Fibroblast of the conjunctiva (primary cell): ENCODE measurements at places on chromosomes 6 and 20.

DNA sequence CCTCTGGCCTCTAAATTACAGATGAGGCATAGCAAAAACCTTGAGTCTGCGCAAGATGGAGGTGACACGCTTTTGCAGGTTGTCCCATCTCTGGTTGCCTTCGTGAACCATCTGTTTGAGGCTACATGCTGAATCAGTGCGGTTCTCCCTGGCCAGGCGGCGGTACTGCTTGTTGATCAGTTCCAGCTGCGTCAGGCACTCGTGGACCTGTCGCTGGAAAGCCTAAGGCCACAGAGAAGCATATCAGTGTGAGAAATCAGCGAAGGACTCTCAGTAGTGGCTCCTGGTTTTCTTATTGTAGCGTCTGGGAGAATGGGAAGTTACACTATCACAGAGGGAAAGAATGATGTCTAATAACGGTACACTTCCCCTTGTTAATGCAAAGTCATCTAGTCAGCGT lies 344.4 kb downstream of the ESR1 start:
- no peak for DNase-seq

- DNase-seq, result no peak
Measured at GRCh38 chr6:30022189-30022588, 38.9 kb upstream of the POLR1H start.

DNA sequence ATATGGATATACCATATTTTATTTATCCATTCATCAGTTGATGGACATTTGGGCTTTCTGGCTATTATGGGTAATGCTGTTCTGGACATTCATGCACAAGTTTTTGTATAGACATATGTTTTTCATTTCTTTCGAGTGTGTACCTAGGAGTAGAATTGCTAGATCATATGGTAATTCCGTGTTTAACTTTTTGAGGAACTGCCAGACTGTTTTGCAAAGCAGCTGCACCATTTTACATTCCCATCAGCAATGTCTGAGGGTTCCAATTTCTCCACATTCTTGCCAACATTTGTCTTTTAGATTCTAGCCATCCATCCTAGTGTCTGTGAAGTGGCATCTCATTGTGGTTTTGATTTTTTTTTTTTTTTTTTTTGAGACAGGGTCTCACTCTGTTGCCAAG lies 20.8 kb downstream of the SRC start:
- DNase-seq, result peak; percentile 27

DNA sequence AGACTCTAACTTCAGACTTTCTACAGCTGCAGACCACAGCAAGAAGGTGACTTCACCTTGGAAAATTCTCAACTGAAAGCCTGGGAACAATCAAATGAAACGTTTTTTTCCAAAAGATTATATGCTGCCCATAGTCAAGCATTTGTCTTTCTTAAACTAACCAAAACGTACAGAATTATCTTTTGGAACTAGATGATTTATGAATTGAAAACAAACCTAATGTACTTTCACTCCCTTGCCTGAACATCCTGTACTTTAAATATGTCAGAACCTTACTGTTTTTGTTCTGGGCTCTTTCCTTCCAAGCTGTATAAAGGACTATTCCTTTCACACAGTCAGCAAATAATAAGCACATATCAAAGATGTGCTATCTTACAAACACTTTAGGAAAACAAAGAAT lies 62.4 kb upstream of the TNFAIP3 start:
- no peak for DNase-seq

- DNase-seq, result no peak
Measured at GRCh38 chr20:5528261-5528660, 211.5 kb upstream of the PROKR2 start.

- DNase-seq, result no peak
Measured at GRCh38 chr20:34324541-34324940, 21.4 kb upstream of the AHCY start.

GRCh38 chr6:147467428-147467827 lies 41.1 kb upstream of the SAMD5 start:
- no peak for DNase-seq

GRCh38 chr6:96992343-96992730 lies 67.8 kb downstream of the KLHL32 start:
- DNase-seq, result no peak

DNA sequence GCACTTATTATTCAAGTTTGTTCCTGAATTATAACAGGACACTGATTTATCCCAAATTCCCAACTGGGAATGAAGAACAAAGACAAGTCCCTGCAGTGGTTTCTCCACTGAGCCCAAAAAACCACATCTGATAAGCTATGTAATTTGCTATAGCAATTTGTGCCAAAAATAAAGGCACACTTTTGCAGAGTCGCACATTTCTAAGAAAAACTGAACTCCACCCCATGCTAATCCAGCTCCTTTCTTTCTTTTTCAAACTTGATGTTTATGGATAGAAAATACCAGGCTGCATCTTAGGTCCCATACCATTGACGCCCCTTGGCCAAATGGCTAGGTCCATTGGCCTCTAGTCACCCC lies 170.2 kb upstream of the CITED2 start:
- no peak for DNase-seq

GRCh38 chr6:150891888-150892485 lies 26.5 kb downstream of the MTHFD1L start:
- peak; percentile 70 for DNase-seq

DNA sequence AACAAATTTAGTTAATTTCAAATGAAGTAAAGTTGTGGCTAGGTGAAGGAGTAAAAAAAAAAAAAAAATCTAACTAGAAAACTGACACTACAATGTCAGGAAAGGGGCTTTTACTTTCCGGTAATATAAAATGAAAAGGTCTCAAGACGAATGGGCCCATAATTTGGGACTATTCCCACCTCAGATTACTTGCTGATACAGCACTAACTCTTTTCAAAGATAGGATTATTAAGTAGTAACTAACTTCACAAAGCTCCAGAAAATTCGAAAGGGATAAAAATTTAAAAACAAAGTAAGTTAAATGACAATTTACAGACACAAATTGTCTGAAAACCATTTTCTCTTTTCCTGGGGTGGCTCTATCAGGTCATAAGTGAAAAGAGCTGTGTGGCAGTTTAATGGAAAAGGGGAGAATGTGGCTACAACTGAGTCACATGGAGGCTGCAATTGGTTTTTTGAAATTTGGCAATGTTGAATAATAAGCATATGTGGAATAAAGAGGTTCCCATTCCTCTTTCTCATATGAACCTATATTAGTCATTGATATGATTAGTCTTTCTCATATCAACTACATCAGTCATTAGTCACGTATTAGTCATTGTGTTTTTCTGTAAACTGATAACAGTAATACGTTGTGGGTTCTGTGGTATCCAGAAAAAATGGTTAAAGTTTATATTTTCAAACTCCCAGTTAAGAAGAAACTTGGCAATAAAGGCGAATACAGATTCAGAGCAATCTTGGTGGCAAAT lies 78.0 kb downstream of the RWDD2A start:
- DNase-seq, result peak; percentile 13

DNA sequence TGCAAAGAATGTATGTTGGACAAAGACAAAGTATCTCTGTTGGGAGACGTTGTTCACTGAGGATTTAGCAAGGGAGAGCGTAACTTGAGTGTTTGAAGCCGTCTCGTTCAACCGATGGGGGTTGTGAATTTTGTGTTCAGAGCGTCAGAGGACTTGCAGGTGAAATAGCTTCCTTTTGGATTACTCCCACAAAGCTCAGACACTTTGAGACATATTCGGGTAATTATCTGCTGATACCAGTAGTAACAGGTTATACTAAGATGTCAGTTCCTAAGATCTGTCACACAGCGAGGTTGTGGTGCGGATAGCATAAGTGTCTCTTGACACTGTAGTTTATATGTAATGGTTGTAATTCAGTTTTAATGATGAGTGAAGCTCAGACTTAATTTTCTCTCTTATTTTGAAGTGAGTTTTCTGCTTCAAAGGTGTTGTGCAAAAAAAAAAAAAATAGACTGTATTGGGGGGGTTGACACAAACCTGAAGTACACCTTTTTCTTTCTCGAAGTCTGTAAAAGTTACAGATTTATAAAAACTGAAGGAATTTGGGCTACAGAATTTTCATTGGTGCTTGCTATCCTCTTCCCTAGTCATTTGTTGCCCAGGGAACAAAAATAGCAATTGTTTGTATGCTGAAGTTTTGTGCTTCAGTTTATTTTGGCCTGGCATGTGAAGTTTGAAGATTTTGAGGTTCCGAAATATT lies 1.7 kb downstream of the ASXL1 start:
- no peak for DNase-seq

GRCh38 chr20:61912665-61913422 lies 152.8 kb downstream of the TAF4 start:
- no peak for DNase-seq

DNA sequence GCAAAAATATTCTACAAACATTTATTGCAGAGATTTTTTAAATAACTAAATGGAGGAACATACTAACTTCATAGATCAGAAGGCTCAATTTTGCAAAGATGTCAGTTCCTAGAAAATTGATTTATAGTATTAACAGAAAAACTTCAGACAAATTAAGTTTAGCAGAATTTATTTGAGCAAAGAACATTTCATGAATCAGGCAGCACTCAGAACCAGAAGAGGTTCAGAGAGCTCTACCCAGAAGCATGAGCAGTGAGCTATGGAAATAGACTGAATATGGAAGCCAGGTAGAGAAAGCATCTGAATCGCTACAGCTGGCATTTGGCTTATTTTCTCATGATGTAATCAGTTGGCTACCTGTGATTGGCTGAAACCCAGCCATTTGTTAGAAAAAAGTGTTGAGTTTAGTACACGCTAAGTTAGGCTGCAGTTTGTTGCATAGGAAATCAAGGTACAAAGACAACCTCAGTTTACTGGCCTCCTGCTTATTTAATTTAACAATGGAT lies 174.5 kb upstream of the TAB2 start:
- DNase-seq, result no peak

DNA sequence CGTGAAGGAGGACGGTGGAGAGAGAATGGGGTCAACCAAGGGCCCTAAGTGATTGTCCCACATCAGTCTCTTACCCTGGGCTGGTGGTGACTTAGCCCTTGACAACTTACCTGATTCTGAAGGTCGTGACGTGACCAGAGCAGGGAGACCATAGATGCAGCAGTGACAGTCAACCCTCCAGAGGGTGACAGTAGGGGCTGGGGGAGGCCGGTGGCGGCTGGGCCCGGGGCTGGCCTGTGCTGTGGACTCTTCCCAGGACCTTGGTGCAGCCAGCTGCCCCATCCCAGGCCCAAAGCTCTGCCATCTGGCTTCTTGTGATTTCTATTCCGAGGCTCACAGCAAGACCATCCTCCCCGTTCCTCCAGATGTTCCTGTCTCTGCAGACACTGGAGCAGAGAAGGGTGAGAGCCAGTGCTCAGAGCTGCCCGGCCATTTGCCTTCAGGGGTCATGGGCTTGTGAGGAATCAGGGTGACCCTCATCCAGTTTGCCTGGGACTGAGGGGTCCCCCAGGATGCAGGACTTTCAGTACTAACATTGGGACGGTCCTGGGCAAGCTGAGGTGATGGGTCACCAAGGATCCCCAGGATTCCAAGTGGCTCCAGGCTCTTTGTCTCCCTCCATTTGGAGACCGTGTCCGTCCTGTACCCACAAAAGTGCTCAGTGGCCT lies 36.0 kb downstream of the SUMO4 start:
- no peak for DNase-seq

DNA sequence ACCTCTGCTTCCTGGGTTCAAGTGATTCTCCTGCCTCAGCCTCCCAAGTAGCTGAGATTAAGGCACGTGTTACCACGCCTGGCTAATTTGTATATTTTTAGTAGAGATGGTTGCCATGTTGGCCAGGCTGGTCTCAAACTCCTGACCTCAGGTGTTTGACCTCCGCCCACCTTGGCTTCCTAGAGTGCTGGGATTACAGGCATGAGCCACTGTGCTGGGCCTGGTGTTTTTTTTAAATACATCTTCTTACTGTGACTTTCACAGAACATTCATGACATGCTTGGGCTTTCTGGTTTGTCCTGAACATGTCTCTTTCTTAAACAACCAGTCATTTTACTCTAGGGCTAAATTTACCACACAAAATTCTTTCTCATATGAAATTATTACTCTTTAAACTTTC lies 34.7 kb upstream of the FAM8A1 start:
- DNase-seq, result no peak

DNA sequence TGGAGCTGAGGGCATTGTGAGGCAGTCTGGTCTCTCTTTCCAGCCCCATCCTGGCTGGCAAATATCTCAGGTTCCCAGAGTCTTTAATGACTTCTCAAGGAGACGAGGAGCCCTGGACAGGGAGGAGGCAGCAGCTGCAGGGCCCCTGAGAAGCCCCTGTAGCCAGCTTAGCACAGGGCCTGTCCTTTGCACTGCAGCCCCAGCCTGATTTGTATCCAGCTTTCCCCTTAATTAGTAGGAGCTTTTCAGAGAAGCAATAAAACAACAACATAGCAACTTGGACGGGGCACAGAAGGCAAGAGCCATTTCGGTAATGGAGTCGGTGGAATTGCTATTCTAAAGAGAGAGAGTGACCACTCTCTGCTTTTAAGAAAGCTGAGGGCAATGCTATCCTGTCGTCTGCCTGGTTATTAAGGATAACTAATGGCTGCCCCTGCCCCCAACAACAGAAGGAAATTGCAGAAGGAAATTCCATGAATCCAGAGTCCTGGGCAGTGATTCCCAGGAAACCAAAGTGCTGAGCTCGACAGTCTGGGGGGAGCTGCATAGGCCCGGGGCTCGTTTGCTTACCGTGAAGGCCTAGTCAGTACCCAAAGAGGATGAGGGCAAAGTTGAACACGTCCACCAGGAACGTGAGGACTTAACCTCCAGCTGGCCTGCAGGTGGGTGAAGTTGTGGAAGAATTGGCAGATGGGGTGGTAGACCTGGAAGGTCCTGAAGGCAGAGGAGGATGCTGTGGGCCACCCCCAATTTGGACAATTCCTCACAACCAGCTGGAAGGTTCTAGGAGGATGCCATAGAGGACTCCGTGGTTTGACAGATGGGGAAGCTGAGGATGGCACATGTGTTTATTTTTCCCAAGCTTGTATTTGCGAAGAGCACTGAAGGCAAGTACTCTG lies 50.3 kb downstream of the NPEPL1 start:
- no peak for DNase-seq

GRCh38 chr20:50198180-50198666 lies 7.6 kb downstream of the CEBPB start:
- no peak for DNase-seq
